ENCODE measurements at places on chromosomes 3 and 15.

GRCh38 chr3:179852142-179852905 is 184.4 kb downstream of the PEX5L start:
- DNase-seq, result peak; percentile 28

DNA sequence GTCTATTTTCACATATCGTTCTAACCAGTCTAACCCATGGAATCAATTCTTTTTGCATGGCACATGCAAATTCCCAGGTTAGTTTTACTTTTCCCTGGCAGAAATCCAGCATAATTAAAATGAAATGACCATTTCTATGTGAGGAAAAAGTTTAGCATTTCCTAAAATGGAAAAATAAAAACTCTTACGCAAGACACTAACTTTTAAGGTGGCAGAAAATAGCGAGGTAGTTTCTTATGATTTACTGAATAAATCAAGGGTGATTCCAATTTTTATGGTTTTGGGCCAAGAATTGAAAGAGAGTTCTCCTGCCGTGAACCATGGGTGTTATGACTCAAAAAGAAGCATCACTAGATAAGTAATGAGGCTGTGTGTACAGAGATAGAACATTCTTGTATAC is 32.7 kb upstream of the NR2F2 start:
- no peak for DNase-seq

DNA sequence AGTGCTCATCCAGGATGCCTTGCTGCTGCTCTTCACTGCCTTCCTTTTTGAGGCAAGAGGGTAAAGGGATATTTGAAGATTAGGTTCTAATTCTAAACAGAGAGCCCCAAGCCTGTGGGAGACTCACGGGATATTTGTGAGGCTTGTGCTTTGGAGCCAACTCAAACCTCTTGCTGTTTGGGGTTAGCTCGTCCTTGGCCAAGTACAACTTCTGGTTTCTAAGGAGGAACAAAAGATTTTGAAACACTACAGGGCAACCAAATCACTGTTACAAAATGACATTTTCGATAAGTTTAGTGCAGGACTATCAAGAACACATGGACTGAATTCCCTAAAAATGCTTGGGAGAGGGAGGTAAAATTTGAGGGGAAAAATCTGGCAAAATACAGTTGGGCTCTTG is 190.2 kb downstream of the RORA start:
- no peak for DNase-seq

DNA sequence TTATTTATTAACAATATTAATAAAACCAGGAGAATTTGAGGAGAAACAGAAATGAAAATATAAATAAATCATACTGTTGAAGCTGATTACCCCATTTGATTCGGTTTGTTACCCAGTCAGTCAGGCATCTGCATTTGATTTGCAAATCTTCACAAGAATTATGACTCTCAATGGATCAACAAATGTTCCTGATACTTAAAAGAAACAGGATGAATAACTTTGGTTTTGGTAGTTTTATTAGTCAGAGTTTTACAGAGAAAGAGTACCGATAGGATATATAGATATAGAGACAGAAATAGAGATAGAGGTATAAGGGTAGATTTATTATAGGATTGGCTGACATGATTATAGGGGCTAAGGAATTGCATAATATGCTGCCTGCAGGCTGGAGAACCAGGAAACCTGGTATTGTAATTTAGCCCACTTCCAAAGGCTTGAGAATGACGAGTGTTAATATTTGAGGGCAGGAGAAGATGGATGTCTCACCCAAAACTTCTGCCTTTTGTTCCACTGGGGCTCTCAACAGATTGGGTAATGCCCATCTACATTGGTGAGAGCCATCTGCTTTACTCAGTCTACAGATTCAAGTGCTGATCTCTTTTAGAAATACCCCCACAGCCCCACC is 241.6 kb upstream of the COL8A1 start:
- no peak for DNase-seq

- DNase-seq, result no peak
These were observed 156.3 kb downstream of the TIGIT start for GRCh38 chr3:114450008-114450596.

GRCh38 chr3:23254282-23254681 is 51.2 kb downstream of the UBE2E2 start:
- DNase-seq, result no peak

GRCh38 chr3:56748663-56749231 is 53.0 kb downstream of the ARHGEF3 start:
- no peak for DNase-seq

GRCh38 chr15:53197426-53197839 is 407.3 kb upstream of the ONECUT1 start:
- DNase-seq, result peak; percentile 22

DNA sequence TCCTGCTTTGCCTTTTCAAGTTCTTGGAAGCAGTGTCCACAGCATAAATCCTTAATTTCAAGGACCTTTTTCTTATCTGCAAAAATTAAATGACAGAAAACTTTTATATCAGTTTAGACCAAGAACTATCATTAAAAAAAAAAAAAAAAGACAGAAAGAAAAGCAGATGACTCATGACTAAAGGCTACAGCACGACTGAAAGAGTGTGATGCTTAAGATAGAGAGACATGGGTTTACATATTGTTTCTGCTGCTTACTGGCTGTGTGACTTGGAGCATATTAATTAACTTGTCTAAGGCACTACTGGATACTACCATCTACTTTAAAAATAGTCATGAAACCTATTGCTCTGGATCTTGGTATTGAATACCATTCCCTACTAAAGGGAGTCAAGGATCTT is 62.3 kb downstream of the CEP152 start:
- no peak for DNase-seq

GRCh38 chr3:197807969-197808587 is 17.0 kb downstream of the LRCH3 start:
- DNase-seq, result no peak

DNA sequence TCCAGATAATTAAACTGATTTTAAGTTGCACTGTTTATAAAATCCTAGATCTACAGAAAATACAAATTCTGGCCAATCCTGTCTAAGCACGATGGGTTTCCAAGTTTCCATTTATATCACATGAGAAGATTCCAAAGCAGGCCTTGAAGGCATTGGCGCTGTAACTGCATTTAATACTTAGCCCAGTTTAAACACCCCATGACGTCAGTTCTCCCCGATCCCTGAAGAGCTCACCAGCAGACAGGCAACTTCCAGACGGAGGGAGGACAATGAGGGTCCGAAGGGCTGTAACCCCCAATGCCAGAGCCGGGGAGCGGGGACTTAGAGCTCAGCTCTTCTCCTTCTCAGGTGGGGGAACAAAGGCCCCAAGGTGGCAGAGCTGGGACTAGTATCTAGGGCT is 117.3 kb downstream of the XXYLT1 start:
- DNase-seq, result no peak

GRCh38 chr15:56869573-56869972 is 48.9 kb upstream of the TCF12 start:
- DNase-seq, result no peak

GRCh38 chr3:16927485-16927884 is 42.7 kb downstream of the PLCL2 start:
- no peak for DNase-seq

DNA sequence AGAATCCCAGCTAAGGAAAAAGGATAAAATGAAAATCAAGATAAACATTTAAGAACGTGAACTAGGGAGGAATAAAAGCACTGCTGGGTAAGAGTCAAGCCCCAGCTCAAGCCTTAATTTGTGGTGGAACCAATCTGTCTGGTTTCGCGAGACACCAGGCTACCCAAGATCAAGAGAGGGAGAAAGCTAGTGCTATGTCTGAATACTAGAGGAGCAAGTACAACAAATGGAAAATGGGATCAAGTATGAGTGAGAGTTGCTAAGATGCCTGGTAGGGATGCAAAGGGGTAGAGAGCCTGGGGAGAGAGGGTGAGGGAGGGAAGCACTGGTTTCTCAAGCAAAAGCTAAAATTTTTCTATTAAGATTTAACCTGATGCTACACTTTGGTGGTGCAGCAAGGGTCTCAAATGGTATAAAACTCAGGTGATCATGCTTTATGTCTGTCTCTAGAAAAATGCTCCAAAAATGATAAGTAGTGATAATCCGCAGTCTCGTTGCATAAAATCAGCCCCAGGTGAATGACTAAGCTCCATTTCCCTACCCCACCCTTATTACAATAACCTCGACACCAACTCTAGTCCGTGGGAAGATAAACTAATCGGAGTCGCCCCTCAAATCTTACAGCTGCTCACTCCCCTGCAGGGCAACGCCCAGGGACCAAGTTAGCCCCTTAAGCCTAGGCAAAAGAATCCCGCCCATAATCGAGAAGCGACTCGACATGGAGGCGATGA is 1.7 kb upstream of the SETD5 start:
- DNase-seq, result no peak

- no peak for DNase-seq
These were observed 169.3 kb downstream of the RAB11A start for GRCh38 chr15:66038387-66039116.

DNA sequence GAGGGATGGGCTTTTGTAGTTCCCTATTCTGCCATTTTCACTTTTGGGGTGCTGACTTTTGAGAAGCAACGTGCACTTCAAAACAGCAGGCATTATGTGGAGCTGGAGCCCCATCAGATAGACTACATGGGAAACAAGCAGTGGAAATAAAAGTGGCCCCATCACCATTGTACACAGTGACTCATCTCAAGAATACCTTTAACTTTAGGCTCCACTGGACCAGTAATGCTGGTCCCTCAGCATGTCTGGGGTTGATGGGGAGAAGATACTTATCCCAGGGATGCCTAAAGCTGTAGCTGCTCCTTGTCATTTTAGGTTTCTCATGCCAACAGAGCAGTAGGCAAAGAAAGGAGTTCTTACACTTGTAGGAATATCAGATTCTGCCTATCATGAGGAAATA is 45.0 kb downstream of the LSM3 start:
- no peak for DNase-seq

GRCh38 chr3:5169807-5170206 is 17.7 kb upstream of the EDEM1 start:
- no peak for DNase-seq

DNA sequence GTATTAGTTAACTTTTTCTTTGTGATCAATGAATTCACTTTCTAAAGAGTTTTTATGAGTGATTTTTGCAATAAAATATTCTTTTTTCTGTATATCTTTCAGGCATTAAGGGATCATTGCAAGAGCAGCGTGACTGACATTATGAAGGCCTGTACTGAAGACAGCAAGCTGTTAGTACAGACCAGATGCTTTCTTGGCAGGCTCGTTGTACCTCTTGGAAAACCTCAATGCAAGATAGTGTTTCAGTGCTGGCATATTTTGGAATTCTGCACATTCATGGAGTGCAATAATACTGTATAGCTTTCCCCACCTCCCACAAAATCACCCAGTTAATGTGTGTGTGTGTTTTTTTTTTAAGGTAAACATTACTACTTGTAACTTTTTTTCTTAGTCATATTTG is 24.4 kb downstream of the SELENOT start:
- no peak for DNase-seq

GRCh38 chr3:25801786-25802185 is 11.9 kb downstream of the OXSM start:
- no peak for DNase-seq

GRCh38 chr3:80553211-80553610 is 785.4 kb upstream of the ROBO1 start:
- DNase-seq, result no peak

DNA sequence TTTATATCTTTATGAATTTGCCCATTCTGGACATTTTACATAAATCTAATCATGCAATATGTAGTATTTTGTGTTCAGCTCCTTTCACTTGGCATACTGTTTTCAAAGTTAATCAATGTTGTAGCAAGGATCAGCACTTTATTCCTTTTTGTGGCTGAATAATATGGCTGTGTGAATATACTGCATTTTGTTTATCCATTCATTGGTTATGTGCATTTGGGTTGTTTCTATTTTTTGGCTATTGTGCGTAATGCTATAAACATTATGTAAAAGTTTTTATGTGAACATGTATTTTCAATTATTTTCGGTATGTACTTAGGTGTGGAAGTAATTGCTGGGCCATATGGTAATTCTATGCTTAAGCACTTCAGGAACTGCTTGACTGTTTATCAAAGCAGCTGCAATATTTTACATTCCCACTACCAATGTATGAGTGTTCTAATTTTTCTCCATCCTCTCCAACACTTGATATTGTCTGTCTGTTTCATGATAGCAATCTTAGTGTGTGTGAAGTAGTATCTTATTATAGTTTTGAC is 101.3 kb upstream of the P2RY1 start:
- no peak for DNase-seq

DNA sequence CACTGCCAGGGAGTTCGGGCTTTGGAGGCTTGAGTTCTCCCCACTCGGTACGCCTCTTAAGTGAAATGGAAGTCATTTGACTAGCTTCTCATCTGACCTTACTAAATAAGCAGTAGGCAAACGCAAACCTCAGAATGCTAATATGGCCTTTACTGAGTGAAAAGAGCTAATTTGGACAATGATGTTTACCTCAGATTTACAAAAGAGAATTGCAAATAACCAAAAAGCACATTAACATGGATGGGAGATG is 1.6 kb upstream of the RNU6-1 start:
- DNase-seq, result no peak

DNA sequence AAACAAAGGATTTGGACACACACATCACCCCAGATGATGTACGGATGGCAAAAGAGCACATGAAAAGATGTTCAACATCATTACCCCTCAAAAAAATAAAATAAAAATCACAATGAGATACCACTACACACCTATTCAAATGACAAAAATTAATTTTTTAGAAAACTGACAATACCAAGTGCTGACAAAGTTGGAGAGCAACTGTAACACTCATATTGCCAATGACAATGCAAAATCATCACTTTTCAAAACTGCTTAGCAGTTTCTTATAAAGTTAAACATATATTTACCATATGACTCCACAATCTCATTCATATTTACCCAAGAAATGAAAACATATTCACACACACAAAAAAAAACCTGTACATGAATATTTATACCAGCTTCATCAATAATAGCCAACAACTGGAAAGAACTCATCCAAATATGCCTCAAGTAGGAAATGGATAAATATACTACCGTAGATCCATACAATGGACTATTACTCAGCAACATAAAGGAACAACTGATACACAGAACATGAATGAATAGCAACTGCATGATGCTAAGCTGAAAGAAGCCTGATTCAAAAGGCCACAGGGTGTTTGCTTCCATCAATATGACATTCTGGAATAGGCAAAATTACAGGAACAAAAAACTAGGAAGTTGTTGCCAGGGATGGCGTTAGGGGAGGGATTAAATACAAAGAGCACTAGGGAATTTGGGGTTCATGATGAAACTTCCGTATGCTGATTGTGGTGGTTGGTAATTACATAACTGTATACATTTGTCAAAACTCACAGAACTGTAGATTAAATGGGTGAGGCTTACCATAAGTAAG is 1.3 kb downstream of the FSIP1 start:
- DNase-seq, result no peak

Data from stimulated activated naive B cell treated with anti-CD40 and anti-IgM and Interleukin-4, amounts not matched to agents 10 μg/mL and 1 μg/mL and 100 μg/mL, for 72 hours (primary cell).